ENCODE measurements at places on chromosomes 1 and 21.
A peak's percentile ranks its signal among the peaks of the same experiment; 100 is the strongest.

GRCh38 chr1:156525071-156525501, 24.5 kb upstream of the MEF2D start:
- DNase-seq: peak; percentile 31

DNA sequence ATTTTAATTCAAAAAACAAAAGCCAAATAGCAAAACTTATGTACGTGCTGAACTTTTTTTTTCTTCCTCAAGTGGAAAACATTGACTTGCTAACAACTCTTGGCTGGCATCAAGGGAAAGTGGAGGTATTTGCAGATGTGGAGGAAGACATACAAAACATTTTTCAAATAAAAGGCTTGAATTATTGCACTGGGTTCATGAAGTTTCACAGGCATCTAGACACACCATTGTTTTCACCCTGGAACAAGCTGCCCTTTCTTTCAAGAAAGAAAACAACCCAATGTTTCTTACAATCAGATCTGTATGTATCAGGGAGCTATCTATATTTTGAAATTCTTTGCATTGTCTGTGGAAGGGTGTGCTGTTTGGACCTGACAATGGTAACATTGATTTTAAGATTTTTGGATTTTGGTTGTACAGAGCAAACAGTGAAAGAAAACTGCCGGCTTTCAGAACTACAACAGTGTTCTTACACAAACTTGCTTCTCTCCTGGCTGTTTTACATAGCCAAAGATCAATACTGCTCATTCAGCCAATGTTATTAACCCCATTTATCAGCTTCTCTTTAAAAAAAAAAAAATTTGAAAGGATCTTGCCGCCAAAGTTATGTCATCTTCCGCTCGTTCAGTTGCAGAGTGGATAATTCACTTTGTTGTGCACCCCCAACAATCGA, 187.7 kb upstream of the FOXD3 start:
- no peak for DNase-seq

GRCh38 chr1:14270821-14271220, 327.7 kb upstream of the KAZN start:
- DNase-seq: no peak

- no peak for DNase-seq
These were observed 24.5 kb downstream of the PPFIA4 start for GRCh38 chr1:203050826-203051225.

- no peak for DNase-seq
These were observed 29.6 kb upstream of the RGS8 start for GRCh38 chr1:182713939-182714338.

DNA sequence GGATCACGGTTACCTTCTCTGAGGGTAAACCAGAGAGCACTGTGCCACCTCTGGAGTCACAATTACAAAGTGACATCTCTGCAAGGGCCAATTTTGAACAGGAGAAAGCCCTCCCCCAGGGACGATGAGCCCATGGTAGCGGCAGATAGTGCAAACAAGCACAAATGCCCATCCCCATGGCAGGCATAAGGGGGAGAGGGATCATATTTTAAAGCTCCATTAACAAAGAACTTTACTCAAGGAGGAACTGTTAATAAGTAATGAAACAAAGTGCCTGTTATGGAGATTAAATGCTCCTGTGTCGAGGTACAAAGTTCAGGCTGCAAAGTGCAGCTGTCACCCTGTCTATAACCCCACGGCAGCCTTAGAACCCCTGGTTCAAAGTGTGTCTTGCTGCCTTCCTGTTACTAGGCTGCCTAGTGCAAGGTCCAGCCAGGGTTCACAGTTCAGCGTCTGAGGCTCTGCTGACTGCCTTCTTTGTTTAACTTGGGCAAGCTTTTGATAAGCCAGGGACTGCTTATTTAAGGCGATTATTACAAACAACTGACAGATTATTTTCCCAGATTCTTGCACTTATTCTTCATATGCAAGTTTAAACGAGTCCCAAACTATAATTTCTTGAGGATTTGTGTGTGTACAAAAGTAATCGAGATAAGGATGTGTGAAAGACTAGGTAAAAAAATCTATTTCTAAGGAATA, 75.7 kb upstream of the NRIP1 start:
- no peak for DNase-seq

DNA sequence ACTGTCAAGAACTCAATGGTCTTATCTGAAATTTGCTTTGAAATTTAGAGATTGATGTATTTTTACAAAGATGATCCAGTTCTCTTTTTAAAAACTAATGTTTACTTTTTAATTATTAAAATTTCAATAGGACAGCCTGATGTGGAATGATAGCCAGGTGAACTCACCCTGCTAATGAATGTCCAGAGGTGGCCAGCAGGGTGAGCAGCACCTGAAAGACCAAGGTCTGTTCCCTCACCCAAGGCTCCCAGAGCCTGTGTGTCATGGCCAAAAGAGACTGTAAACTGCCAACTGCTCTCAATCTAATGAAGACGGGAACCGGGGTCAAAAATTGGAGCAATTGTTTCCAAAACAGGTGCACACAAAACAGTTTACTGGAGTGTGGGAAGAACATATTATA, 340.4 kb downstream of the DISC1 start:
- DNase-seq: no peak

- DNase-seq: no peak
These were observed 11.9 kb downstream of the F5 start for GRCh38 chr1:169574336-169574735.

DNA sequence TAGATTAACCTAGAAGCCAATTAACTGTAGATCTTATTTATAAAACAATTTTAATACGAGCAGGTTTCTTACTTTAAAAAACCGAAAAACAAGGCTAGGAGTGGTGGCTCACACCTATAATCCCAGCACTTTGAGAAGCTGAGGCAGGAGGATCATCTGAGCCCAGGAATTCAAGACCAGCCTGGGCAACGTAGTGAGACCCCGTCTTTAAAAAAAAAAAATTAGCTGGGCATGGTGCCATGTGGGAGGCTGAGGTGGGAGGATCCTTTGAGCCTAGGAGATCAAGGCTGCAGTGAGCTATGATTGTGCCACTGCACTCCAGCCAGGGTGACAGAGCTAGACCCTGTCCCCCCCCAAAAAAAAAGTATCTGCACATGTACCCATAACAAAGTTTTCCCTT, 89.3 kb upstream of the QSOX1 start:
- no peak for DNase-seq

DNA sequence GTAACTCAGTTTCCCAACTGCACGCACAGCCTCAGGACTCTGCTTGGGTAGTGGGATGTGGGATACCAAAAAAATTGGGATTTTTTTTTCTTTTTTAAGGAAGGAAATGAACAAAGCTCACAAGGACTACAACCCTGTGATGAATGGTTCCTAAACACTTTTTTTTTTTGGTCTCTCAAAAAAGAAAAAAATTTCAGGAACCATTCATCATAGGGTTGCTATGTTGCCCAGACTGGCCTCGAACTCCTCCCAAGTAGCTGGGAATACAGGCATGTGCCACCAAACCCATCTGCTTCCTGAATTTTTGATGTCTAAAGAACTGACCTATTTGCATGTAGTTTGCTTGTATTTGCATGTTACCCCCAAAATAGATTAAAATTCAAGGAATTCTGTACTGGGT, 6.8 kb downstream of the MINDY1 start:
- no peak for DNase-seq

GRCh38 chr1:147800804-147801203, 40.4 kb upstream of the GJA5 start:
- DNase-seq: no peak

DNA sequence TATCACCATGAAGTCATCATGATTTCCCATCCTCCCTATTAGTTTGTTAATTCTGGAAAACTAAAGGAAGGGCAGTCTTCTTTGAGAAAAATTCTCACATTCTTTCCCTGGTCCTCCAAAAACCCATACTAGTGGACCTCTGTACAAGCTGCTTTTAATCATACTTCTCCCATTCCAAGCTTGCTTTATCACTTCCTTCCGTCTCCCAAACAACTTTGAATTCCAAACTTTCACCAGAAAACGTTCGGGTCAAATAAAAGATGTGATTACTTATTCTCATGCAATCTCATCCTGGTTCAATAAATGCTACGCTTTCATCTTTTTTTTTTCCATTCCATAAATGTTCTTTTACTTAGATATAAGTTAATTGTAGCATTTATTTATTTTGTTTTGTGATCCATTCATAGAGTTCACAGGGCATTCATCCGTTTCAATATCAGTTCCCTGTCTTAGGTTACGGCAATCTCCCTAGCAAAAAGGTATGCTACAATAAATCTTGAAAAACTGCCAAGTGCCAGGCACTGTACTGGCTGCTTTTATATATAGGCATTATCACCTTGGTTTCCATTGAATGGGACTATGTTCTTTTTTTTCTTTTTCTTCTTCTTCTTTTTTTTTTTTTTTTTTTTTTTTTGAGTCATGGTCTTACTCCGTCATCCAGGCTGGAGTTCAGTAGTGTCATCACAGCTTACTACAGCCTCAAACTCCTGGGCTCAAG, 100.2 kb upstream of the GREM2 start:
- DNase-seq: no peak
